ENCODE measurements at places on chromosomes 2 and 18.

DNA sequence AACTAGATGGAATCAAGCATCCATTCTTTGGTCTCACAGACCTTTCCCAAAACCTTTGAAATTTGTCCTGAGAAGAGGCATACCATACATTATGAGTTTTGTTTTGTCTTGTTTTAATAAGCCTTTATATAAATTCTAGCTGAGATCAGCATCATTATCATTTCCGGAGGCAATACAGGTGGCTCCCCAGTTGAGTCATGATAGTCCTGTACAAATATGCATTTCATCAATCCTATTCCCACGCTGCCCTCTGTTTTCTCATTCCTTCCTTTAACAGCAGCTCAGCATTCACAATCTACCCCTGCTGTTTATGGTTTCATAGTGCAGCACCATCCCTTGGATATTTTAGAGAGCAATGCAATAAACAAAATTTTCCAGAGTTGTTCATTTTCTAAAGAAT is 216.7 kb downstream of the TXNL1 start:
- DNase-seq = no peak

GRCh38 chr2:133166031-133166430 is 402.2 kb downstream of the NCKAP5 start:
- no peak for DNase-seq

DNA sequence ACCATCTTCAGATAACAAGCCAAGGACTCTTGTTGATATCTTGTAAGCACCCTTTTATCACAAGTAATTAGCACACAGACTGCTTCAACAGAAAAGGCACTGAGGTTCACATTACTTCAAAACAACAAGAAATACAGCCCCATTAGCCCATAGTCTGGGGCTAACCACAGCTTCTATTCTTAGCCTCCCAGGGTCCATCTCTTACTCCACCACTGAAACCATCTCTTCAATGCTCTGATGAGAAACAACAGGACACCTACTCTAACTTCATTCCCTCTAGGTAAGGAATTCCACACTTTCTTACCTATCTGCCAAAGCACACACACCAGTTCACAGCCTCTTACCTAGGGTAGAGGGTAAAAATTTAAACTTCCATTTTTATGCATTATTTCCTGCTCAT is 26.4 kb upstream of the CYTIP start:
- no peak for DNase-seq

DNA sequence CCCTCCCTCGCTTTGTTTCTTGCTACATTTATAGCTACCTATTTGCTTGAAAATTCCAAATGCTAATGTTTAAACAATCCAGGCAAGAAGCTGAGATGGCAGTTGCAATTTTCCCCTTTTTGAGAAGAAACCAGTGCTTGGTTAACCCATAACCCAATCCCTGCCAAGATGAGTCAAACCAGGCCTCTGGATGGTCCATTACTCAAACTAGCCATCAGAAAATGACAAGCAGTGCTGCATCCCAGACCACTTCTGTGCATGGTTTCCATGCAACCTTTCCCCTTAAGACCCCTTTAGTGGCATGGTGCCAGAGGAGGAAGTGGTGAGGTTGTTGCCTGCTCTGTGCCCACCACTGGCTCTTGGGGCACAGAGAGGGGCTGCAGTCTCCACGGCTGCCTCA is 131.2 kb upstream of the RMP24 start:
- DNase-seq = no peak

- no peak for DNase-seq
These were observed 43.5 kb downstream of the INSIG2 start for GRCh38 chr2:118131771-118132170.

DNA sequence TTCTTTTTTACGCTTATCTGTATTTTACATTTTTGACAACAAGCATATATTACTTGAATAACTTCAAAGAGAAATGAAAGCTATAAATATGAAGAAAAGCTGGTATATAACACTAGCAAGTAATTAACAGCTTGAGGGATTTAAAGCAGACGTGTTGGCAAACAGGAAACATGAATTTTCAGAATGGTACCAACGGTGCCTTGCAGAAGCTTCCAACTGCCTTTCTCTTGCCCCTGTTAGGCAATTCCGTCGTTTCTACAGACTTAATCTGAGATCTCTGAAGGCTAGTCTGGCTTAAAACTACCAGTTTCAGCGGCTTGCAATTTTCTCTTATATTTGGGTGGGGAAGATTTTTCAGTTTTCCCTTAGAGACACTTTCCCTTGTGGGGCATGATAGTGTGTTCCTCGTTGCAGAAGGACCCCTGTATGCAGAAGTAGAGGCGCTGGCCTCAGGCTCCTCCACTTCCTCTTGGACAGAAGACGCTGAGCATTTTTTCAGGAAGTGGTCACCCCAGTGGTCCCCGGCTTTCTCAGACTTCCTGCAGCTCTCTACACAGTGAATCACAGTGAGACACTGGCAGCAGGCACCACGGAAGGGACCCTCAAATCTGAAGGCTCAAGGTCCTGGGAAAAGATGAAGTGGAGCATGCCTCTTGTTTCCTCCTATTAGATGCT is 56.2 kb upstream of the SLC16A14 start:
- no peak for DNase-seq

DNA sequence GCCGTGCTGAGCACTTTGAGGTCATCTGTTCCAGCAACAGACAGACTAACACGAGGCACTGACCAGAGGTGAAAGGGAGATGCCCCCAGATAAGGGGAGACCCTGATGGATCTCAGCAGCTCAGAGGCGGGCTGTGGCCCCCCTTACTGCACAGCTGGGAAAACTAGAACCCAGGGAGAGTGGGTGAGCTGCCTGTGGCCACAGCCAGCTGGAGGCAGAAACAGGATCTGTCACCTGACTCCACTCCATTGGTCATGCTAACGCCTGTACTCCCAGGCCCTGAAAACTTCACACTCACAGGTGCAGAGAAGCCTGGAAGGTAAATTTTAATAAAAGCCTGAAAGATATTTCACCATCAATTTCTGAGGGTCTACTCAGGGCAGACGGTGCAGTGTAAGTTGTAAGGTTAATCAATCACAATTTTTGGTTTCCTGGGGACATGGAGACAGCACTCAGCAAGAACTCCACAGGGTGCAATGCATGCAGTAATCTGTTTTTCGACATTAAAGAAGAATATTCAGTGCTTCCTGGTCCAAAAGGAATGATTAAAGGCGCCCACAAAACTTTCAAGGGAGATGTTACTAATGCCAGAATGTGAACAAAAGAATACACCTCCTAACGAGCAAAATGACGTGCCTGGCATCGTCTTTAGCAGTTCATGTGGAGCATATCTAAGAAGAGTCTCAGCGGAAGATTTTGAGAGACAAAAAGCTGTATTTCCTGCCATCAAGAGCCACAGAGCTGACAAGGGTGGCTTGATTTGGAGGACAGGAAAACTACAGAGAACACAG is 173.4 kb downstream of the EIPR1 start:
- no peak for DNase-seq

GRCh38 chr2:88903749-88904353 is 212.4 kb downstream of the RPIA start:
- no peak for DNase-seq
